ENCODE measurements at places on chromosomes 12 and 14. TPM values are rescaled to one million over a fixed set of nuclear protein-coding genes. Genes with fewer than 3 reads are reported as not detected.

GPR137C gene
- 2.0 TPM for total RNA-seq

TAS2R50 gene
- 1.0 TPM for total RNA-seq

SOX5 gene
- total RNA-seq = 10.0 TPM

KRT2 gene
- not detected for total RNA-seq

KRT6A gene
- 32.0 TPM for total RNA-seq

PPP1R1A gene
- total RNA-seq = 0.26 TPM

GRCh38 chr14:26137161-26137560 lies 460.7 kb downstream of the NOVA1 start:
- no peak for DNase-seq

DNA sequence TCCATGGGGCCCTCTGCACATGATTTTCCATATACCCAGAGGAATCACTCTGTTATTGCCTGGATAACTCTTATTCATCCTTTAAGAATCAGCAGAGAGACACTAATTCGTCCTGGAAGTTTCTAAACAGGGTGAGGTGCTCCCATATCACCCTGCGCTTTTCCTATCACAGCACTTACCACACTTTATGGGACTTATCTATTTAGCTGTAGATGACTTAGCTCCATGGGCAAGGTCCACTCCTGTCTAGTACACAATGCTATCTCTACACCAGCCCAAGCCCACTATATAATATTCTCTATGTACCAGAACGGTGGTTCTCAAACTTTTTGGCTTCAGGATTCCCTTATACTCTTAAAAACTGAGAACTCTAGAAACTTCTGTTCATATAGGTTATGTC lies 111.7 kb downstream of the EFCAB11 start:
- DNase-seq = no peak

- DNase-seq = no peak
Measured at GRCh38 chr12:27194644-27195043, 49.4 kb upstream of the STK38L start.

DNA sequence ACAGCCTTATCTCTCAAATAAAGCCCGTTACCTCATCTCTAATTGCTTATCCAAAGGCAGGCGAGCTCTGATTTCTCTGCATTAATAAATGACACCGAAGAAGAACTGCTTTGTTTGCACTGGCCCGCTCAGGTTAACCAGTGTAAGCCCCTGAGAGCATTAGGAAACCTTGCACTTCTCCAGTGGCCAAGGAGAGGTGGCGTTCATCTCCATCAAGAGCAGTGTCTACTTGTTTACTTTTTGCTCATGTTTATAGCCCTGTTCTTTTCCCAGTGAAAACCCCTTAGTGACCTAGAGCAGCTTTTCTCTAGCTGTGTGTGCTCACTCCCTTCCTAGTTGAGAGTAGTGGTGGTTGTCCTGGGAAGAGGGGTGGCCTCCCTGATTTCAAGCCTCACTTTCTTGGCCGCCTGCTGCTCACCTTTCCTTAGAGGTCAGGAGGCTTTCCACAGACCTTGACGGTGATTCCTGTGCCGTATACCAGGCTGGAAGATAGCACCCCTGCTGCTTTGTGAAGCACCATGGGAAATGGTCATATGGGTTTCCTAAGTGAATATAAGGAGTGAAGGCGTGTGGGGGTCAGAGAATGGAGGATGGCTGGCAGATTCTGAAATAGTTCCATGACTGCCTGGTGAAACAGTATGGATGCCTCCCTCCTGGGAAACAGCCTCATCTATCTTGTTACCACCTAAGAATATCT lies 16.6 kb downstream of the FBXW8 start:
- no peak for DNase-seq

DNA sequence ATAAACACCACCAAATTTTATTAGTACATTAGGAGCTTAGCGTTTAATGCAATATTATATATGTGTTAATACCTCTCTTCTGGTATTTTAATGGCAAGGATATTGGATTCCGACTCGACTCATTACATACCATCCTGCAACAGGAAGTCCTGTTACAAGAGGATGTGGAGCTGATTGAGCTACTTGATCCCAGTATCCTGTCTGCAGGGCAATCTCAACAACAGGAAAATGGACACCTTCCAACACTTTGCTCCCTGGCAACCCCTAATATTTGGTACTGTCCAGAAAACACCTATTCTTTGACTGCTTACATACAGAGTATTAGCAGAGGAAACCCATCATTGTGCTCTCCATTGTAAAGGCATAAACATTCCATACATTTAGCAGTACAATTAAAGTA lies 45.2 kb downstream of the VEZT start:
- no peak for DNase-seq

GRCh38 chr12:72679147-72679757 lies 407.1 kb downstream of the TRHDE start:
- DNase-seq = no peak

DNA sequence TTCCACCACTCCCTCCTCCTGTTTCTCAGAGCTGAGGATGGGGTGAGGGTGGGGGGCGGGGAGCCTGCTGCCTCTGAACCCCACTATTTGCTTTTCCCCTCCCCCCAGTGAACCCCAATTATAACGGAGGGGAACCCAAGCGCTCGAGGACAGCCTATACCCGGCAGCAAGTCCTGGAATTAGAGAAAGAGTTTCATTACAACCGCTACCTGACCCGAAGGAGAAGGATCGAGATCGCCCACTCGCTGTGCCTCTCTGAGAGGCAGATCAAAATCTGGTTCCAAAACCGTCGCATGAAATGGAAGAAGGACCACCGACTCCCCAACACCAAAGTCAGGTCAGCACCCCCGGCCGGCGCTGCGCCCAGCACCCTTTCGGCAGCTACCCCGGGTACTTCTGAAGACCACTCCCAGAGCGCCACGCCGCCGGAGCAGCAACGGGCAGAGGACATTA lies 1.1 kb downstream of the HOXC4 start:
- no peak for DNase-seq
